ENCODE measurements at places on chromosomes 6 and 20.
A peak's percentile ranks its signal among the peaks of the same experiment; 100 is the strongest.

- DNase-seq: no peak
Observed at GRCh38 chr6:99779631-99780555, 173.3 kb downstream of the PRDM13 start.

DNA sequence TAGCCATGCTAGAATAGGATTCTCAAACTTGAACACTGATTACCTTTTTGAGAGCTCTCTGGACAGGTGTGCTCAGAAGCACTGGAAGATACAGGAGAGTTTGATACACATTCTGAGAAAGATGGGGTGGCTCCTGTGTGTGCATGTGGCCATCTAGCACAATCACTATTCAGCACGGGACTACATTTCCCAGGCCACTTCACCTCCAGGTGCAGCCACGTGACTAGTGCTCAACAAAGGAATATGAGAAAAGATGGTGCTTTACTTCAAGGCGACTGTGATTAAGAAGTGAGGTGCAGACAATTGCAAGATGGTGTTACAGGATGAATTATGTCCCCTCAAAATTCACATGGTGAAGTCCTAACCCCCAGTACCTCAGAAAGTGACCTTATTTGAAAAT is 103.8 kb downstream of the BACH2 start:
- DNase-seq: no peak

DNA sequence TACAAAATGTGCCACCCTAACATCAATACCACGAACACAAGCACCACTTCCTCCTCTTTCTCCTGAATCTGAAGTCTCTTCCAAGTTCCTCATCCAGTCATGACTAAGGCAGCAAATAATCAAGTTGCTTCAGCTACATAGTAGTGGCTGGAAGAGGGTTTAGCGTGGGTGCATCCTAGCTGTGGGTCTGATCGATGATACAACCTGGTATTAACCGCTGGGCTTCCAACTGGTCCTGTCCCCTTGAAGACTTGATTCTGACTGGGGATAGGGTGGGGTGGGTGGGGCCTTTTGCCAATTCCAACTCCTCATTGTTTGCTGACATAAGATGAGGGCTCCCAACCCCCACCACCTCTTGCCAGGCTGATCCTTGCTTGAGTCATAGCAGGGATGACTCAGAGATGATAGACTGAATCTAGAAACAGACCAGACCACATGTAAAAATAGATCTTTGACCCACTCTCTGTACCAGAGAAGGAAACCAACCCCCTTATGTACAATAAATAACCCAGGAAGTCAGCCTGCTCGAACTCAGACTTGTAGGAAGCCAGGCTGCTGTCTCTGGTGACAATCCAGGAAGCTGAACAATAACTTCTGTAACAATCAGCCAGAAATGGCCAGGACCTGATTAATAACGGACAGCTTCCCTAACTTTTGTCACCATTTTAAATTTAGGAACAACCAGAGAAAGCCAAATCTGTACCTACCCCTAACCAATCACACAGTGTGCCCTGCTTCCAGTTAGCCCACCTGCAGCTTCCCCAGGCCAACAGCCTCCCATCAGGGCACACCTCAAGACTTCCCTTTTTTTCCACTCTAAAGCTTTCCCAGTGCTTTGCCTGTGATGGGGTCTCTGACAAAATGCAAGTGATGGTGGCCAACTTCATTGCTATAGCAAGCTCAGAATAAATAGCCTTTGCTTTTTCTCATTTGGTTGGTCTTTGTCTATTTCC is 68.9 kb upstream of the FAM184A start:
- peak; percentile 84 for DNase-seq

- DNase-seq: no peak
Observed at GRCh38 chr6:83378621-83379388, 52.0 kb downstream of the ME1 start.

DNA sequence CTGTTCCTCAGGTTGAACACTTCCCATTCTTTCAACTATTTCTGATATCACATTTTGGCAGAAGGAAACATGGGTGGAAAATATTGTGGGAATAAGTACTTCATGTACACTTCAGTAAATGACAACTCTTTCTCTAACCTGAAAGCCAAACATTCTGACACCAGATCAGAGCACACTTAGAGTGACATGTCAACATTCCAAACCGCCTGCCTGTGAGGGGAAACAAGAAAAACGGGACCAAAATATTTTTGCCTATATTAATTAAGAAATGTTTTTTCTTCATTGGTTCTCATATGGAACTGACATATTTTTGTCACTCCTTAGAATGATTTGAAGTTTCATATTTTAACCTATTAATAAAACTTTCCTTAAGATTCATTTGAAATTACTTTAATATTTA is 483.1 kb downstream of the MAFB start:
- no peak for DNase-seq

GRCh38 chr6:131931063-131931750 is 20.0 kb downstream of the CCN2 start:
- DNase-seq: no peak

GRCh38 chr20:40335437-40335836 is 353.6 kb downstream of the MAFB start:
- DNase-seq: no peak

Data from suprapubic skin (tissue), 4 donors.